ENCODE measurements at places on chromosomes 5 and 9.
A peak's percentile ranks its signal among the peaks of the same experiment; 100 is the strongest.

- no peak overlapping the region for H3K4me3 ChIP-seq
- no peak for DNase-seq
- no peaks in the 10 kb centered on the region for H3K4me1 ChIP-seq
- H3K27ac ChIP-seq = no peak overlapping the region
Measured at GRCh38 chr5:127101533-127101932, 28.2 kb upstream of the C5orf63 start.

DNA sequence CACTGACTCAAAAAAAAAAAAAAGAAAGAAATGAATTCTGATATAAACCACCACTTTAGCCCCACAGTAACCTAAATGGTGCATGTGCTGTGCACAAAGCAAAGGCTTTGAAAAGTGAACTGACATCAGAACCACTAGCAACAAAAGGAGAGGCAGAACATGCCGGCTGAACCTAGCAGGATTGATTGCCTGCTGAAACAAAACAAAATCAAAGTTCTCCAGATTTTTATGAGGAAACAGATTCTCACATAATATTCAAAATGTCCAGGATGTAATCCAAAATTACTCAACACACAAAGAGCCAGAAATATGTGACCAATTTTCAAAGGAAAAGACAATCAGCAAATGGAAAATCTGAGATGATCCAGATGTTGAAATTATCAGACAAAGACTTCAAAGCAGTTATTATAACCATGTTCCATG is 37.9 kb downstream of the UBTD2 start:
- H3K4me3 ChIP-seq = no peak overlapping the region
- H3K27ac ChIP-seq = no peak overlapping the region
- H3K36me3 ChIP-seq = no peaks in the 10 kb centered on the region
- H3K4me1 ChIP-seq = no peaks in the 10 kb centered on the region
- no peaks in the 10 kb centered on the region for H3K27me3 ChIP-seq

DNA sequence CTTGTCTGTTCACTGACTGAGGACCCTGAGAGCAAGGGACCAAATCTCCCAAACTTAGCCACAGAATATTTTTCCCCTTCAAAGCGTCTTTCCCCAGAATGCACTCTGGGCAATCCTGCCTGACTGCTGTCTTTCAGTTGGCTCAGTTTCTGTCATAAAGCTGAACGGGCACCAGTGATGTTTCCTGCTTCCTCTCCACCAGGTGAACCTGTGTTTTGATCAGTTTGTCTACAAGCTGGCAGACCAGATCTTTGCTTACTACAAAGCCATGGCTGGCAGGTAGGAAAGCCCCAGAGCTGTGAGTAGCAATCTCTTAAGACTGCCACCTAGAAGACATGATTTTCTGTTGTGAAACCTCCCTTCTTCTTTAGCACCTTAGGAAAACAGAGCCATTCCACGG is 61.8 kb downstream of the CYFIP2 start:
- no peak for DNase-seq
- no peak overlapping the region for H3K4me3 ChIP-seq
- peak overlapping the region; percentile 70 for H3K27ac ChIP-seq
- no peaks in the 10 kb centered on the region for H3K36me3 ChIP-seq
- H3K4me1 ChIP-seq = peaks cover 9% of the 10 kb centered on the region
- H3K27me3 ChIP-seq = no peaks in the 10 kb centered on the region

DNA sequence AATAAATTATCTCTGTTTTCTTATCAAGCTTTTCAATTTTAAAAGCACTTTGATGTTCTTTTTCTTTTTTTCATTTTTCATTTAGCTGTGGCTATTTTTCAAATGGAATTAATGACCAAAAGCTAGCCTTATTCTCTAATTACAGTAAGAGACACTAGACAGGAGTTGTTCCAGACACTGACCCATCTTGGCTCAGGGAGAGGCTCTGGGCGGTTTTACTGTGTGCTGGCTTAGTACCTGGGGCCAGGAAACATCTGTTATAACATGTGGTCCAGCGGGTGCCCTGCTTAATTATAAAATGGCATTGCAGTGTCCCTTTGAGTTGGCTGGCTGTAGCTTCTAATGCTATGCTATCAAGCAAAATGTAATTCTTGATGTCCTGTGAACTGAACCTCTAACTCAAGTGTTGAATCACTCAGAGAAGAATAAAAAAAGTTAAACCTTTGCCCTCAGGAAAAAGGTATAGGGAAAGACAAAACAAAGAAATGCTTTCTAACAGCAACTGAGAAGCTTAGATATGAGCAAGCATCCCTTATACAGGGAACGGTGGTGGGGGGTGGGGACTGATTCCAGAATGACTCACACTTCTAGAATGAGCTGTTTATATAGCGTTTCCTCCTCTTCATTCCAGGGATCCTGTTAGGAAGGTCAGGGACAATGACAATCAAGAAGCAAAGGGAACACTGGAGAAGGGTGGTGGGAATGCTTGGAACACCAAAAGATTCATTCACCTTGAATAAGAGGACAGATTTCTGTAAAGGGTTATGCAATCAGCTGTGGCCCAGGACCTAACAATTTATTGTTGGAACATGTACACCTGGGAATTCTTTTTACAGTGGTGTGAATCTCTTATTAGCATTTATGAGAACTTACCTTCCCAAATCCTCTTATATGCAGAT is 58.7 kb upstream of the NFIB start:
- no peak for DNase-seq
- H3K27ac ChIP-seq = peak overlapping the region; percentile 59
- no peak overlapping the region for H3K4me3 ChIP-seq
- H3K27me3 ChIP-seq = no peaks in the 10 kb centered on the region
- no peaks in the 10 kb centered on the region for H3K36me3 ChIP-seq
- H3K4me1 ChIP-seq = no peaks in the 10 kb centered on the region

- DNase-seq = no peak
- peaks cover 7% of the 10 kb centered on the region for H3K4me1 ChIP-seq
- H3K4me3 ChIP-seq = no peak overlapping the region
- peak overlapping the region; percentile 12 for H3K27ac ChIP-seq
- no peaks in the 10 kb centered on the region for H3K27me3 ChIP-seq
- no peaks in the 10 kb centered on the region for H3K36me3 ChIP-seq
Measured at GRCh38 chr5:150600616-150601490, 39.6 kb upstream of the SYNPO start.

DNA sequence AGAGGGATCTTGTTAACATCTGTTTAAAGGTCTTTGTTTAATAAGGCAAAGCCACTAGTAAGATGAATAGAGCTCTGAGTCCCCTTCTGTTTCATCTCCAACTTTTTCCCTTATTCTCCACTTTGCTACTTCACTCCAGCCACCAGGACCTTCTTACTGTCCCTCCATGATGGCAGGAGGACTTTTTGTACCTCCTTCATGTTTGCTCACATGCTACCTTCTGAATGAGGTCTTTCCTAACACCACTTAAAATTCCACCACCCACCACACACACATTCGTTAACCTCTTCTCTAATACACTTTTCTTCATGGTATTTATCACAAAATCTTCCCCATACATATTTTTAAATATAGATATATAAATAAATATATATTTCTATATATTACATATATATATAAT is 501.9 kb downstream of the PDE4D start:
- no peaks in the 10 kb centered on the region for H3K4me1 ChIP-seq
- no peaks in the 10 kb centered on the region for H3K27me3 ChIP-seq
- no peak for DNase-seq
- H3K27ac ChIP-seq = peak overlapping the region; percentile 19
- H3K36me3 ChIP-seq = no peaks in the 10 kb centered on the region

DNA sequence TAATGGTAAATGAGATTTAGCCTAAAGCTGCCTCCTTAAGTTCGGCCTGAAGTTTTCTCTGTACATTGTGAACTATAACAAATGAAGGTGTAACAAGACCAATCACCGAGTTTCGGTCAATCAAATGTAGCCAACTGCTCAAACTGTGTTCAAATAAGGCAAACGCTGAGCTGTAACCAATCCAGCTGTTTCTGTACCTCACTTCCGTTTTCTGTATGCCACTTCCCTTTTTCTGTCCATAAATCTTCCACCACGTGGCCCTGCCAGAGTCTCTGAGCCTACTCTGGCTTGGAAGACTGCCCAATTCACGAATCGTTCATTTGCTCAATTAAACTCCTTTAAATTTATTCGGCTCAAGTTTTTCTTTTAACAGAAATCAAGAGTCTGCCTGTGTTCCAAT is 193.5 kb upstream of the KLF9 start:
- H3K4me3 ChIP-seq = no peak overlapping the region
- no peaks in the 10 kb centered on the region for H3K36me3 ChIP-seq
- no peak overlapping the region for H3K27ac ChIP-seq

GRCh38 chr9:96719521-96719920 is 58.4 kb downstream of the ZNF510 start:
- DNase-seq = no peak
- H3K27ac ChIP-seq = no peak overlapping the region
- no peaks in the 10 kb centered on the region for H3K36me3 ChIP-seq
- H3K4me1 ChIP-seq = peaks cover 5% of the 10 kb centered on the region
- H3K27me3 ChIP-seq = peaks cover 18% of the 10 kb centered on the region

DNA sequence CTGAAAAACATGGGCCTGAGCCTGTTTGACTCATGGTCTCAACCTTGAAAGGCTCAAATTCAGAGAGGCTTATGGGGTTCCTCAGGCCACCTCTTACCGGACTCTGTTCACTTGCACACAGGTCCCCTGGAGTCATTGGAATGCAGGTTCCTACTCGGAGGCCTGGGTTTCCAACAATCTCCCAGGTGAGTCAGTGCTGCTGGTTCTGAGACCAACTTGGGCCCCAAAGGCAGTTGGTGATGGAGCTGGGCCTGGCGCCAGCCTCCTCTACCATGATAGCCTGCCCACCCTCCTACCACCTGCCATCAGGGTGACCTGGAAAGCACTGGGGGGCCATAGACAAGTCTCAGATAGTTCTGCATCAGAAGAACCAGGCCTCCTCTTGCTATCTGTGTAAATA is 188.4 kb downstream of the RGS3 start:
- no peak for DNase-seq
- H3K27ac ChIP-seq = no peak overlapping the region
- H3K27me3 ChIP-seq = no peaks in the 10 kb centered on the region

GRCh38 chr9:111783857-111784256 is 10.9 kb downstream of the SHOC1 start:
- no peaks in the 10 kb centered on the region for H3K4me1 ChIP-seq
- no peak for DNase-seq
- no peak overlapping the region for H3K27ac ChIP-seq
- no peak overlapping the region for H3K4me3 ChIP-seq
- no peaks in the 10 kb centered on the region for H3K27me3 ChIP-seq

DNA sequence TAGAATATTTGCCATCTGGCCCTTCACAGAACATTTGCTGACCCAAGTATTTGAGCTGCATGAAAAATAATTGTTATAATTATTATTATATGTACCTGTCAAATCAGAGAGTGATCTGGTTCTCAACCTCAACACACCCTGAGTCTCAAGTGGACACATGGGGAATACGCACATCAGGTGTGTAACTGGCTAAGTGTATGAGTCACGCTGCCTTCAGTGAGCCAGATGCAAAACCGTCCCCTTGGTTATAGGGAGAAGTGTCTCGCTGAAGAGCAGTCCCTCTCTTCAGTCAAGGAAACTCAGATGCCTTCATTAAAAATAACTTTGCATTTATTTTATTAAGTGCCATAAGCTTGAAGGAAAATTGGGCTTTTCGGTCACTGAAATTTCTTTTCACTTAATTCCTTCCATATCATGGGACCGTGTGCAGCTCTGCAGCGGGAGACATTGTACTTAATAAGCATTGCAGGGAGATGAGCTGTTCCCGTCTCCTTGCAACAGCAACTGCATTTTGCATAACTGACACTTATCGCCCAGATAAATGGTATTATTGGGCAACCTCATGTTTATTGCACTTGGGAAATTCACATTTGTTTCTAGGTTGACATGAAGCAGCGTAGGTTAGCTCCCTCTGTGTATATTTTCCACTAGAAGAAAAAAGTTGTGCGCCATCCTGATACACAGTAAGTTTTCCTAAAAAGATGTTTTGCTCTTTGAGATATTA is 512.3 kb upstream of the DAP start:
- DNase-seq = no peak
- H3K27ac ChIP-seq = no peak overlapping the region
- no peaks in the 10 kb centered on the region for H3K27me3 ChIP-seq
- no peaks in the 10 kb centered on the region for H3K36me3 ChIP-seq
- H3K4me3 ChIP-seq = no peak overlapping the region

DNA sequence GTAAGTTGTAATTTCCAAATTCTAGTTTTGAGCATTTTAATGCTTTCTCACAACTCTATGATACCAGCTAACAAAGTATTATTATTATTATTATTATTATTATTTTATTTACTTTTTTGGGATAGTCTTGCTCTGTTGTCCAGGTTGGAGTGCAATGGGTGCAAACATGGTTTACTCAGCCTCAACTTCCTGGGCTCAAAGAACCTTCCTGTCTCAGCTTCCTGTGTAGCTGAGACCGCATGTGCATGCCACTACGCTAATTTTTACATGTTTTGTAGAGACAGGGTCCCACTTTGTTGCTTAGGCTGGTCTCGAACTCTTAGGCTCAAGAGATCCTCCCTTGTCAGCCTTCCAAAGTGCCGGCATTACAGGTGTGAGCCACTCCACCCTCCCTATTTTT is 27.0 kb downstream of the LRRC70 start:
- H3K4me3 ChIP-seq = no peak overlapping the region
- H3K4me1 ChIP-seq = no peaks in the 10 kb centered on the region
- DNase-seq = no peak
- no peaks in the 10 kb centered on the region for H3K36me3 ChIP-seq

- no peaks in the 10 kb centered on the region for H3K27me3 ChIP-seq
- H3K4me3 ChIP-seq = no peak overlapping the region
- no peaks in the 10 kb centered on the region for H3K4me1 ChIP-seq
- no peaks in the 10 kb centered on the region for H3K36me3 ChIP-seq
Measured at GRCh38 chr9:15058236-15058635, 148.0 kb upstream of the FREM1 start.

DNA sequence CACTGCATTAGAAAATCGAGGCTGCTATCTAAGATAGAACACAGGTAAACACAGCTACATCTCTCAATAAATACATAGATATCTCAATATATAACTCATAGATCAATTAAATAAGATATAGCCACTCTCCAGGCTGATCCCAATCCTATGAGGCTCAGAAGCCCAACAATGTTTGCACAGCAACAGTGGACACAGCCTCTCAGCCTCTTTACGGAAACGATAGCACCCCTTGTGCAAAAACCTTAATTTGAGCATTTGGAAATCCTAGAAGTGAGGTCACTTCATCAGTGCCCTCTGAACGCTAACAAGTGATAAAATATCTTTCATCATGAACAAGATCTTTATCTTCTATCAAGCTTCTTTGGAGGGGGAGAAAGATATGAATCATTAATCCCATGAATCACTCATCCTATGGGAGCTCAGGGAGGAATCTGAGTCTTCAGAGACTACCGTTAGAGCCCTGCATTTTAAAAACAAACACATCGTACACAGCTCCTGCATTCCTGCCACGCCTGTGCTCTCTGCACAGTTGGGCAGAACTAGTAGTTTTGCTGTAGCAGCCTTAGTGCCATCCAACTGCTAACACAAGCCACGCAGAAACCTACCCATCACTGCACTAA is 71.4 kb downstream of the MED27 start:
- DNase-seq = no peak
- H3K4me3 ChIP-seq = no peak overlapping the region
- H3K4me1 ChIP-seq = no peaks in the 10 kb centered on the region
- H3K36me3 ChIP-seq = no peaks in the 10 kb centered on the region
- H3K27ac ChIP-seq = no peak overlapping the region

Measured in transverse colon (tissue), 4 donors.